MCF 10A (cell line): ENCODE measurements at places on chromosomes 11 and 22. TPM values are rescaled to one million over a fixed set of nuclear protein-coding genes. Genes with fewer than 3 reads are reported as not detected.

TCN1 gene
- not detected in 2 replicates for total RNA-seq

GRCh38 chr11:90493379-90493778, 270.5 kb upstream of the CHORDC1 start:
- DNase-seq = no peak

KCNQ1OT1 gene
- total RNA-seq = 1.3 and 1.7 TPM in 2 replicates

GRCh38 chr11:104339380-104339831, 175.5 kb upstream of the PDGFD start:
- no peak for DNase-seq

FGF4 gene
- total RNA-seq = not detected in 2 replicates

RTCB gene
- total RNA-seq = 93.4 and 109 TPM in 2 replicates

GRCh38 chr11:58524232-58525036, 16.5 kb upstream of the OR5B21 start:
- DNase-seq = peak; percentile 78

DNA sequence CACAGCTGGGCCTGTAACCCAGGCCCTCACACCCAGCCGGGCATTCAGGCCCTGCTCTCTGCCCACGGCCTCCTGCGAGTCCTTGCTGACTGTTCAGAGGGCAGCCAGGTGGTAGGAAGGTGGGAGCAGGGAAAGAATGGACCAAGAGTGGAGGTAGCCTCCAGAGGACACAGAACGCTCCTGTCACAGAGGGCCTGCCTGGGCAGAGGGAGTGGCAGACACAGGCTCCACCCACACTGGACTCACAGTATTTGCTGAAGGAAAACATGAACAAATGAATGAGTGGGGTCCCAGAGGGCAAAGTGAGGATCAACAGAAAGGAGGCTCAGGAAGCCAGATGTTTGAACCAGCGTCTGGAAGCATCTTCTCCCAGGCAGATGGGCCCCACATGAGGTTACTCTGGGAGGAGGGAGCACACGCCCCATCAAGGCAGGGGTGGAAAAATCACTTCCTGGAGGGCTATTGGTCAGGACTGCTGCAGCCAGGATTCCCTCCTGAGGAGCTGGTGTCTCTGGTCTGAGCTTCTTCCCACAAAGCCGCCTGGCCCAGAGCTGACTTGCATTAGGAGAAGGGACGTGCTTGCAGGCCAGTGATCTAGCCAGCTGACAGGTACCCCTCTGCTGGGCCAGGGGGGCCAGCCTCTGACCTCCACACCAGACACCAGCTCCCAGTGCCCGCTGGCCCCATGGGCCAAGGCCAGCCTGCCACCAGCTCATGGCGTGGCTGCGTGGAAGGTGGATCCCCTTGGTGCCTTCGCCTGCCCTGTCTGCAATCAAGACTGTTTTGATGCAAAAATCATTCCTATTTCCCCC, 84.0 kb downstream of the THAP12 start:
- no peak for DNase-seq

CKAP5 gene
- total RNA-seq = 170 and 193 TPM in 2 replicates

OR4A16 gene
- total RNA-seq = not detected in 2 replicates

- no peak for DNase-seq
Measured at GRCh38 chr11:64259533-64260067, 8.3 kb downstream of the PLCB3 start.

GRCh38 chr11:116301141-116301540, 471.6 kb downstream of the BUD13 start:
- no peak for DNase-seq

GRCh38 chr11:7512525-7513233, 1.1 kb upstream of the PPFIBP2 start:
- no peak for DNase-seq

DNA sequence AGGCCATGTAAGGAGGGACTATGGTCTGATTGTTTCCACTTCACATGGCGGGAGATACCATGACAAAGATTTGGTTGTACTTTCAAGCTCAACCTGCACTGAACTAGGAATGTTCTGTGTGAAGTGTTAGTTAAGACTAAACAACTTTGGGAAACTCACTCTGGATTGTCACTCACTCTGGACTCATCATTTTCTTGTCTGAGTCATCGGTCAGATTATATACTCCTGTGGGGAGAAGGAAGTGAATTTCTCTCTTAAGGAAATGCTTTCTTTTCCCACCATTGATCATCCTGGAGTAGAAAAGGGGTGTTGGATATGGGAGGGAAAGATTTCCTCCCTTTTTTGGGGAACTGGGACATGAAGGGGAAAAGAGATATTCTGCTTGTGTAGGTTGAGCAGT, 26.9 kb upstream of the CAT start:
- no peak for DNase-seq

MS4A4A gene
- total RNA-seq = not detected in 2 replicates

DNA sequence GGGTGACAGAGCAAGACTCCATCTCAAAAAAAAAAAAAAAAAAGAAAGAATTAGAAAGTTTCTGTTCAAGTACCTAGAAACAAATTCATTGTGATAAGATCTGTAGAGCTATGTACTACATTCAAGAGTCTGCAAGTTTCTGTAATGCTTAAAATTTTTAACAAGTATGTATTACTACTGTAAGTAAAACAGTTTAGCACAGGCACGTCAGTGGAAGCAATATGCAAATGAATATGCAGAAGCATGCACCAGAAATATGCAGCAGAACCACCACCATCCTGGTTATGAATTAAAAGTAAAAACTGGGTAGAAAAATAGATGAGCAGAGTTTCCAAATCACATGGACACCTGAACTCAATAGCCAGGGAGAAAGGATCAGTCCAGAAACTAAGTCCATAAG, 19.3 kb downstream of the SBF2 start:
- no peak for DNase-seq

DNA sequence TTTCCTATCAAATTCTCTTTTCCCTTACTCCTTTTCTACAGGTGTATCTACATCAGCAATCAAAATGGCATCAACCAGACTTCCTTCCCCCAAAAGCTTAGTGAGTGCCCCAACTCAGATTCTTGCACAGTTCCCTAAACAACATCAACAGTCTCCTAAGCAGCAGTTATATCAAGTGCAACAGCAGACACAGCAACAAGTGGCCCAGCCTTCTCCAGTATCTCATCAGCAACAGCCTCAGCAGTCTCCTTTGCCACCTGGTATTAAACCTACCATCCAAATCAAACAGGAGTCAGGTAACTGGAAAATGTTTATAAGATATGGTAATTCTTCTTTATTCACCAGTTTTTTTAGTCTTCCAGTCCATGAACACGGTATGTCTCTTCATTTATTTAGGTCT, 51.4 kb downstream of the EMSY start:
- no peak for DNase-seq

UPK2 gene
- total RNA-seq = not detected in 2 replicates

DNA sequence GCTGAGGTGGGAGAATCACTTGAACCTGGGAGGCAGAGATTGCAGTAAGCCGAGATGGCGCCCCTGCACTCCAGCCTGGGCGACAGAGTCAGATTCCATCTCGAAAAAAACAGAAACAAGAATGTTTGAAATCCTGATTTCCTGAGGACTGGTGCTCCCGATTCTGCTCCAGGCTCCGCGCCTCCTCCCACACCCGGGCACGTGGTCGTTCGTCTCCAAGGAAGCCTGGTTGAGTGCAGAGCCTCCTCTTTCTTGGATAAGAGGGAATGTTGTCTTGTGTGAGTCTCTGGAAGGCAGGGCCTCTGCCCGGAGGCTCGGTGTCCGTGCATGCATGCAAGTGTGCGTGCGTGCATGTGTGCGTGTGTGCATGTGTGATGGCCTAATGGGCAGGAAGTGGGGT, 30.1 kb downstream of the BRSK2 start:
- DNase-seq = no peak

DNA sequence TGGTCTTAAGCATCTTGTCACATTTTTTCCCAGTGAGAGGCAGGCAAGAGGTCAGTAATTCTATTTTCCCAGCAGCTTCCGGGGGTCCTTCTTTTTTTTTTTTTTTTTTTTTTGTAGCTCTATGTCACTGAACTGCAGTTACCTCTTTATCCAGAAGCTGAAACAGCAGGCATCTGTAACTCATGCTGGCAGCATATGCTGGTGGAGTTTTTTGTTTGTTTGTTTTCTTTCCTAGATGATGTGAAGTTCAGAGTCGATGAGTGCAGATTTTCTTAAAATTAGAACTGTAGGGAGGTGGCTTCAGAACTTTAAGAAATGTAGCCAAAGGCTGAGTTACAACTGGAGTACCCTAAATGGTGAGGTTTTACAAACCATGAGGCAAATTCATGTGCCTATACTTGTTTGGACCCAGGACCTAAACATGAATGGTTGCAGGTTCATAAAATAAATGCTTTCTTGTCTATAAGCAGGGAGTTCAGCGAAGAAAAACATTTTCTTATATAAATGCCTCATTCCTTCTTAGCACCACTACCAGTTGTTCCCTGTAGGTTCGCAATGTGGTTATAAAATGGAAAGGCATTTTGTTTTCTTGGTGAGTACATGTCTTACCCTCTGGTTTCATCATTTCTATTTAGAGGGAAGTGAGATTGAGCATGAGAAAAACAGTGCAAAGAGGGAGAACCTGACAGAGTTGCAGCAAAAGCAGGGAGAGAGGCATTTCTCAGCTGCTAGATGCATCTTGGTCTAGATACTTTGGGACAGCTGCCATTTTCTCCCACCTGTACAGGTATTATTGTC, 84.0 kb downstream of the TRIM44 start:
- DNase-seq = no peak

DNA sequence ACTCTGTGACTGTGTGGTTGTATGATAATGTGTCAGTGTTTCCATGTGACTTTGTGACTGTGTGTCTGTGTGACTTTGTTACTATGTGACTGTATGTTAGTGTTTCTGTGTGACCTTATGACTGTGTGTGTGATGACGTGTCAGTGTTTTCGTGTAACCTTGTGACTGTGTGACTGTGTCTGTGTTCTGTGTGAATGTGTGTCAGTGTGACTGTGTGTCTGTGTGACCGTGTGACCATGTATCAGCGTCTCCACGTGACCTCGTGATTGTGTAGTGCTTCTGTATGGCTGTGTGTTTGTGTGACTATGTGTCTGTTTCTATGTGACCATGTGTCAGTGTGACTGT, 9.5 kb upstream of the PKNOX2 start:
- DNase-seq = no peak

DNA sequence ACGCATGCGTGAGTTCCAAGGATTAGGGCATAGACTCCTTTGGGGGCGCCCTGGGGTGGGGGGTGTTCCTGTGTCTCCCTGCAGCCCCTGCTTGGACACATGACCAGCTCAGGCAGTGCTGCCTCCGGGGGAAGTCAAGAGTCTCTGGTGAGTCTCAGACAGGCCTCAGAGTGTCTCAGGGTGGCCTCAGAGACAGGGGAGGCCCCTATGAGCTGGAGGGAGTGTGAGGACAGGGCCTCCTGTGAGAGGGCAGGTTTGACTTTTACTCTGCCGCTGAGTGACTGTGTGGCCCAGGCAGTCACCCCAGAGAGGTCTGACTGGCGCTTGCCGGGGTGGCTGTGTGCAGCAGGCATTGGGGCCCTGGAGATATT, 41.2 kb upstream of the KCNQ1OT1 start:
- DNase-seq = no peak

FGF3 gene
- total RNA-seq = not detected in 2 replicates

- DNase-seq = peak; percentile 33
Measured at GRCh38 chr22:47340851-47341436, 578.5 kb downstream of the TBC1D22A start.

CDHR5 gene
- total RNA-seq = not detected in 2 replicates

- no peak for DNase-seq
Measured at GRCh38 chr11:67432655-67433349, 4.5 kb downstream of the RPS6KB2 start.

DNA sequence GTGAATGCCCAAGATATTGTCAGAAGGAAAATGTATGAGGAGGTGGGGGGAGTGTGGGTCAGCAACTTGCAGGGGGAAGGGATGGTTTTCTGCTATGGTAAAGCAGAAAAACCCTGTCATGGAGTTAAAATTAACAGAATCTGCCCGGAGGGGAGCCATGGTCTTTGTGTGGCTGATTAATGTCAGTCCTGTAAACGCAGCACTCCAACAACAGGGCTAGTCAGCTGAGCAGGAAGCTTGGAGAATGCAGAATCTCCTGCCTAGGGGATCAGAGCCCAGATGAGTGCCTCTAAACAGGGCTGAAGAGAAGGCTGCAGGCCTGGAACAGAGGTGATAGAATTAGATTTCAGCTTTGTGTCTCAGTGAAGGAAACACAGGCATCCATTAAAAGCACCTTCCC, 140.9 kb upstream of the MTNR1B start:
- DNase-seq = no peak

GRCh38 chr22:24697621-24698082, 76.9 kb downstream of the PIWIL3 start:
- DNase-seq = no peak

GRCh38 chr11:130330101-130330684, 15.5 kb upstream of the ZBTB44 start:
- DNase-seq = no peak

TECTA gene
- total RNA-seq = 0.27 and 0.30 TPM in 2 replicates

DNA sequence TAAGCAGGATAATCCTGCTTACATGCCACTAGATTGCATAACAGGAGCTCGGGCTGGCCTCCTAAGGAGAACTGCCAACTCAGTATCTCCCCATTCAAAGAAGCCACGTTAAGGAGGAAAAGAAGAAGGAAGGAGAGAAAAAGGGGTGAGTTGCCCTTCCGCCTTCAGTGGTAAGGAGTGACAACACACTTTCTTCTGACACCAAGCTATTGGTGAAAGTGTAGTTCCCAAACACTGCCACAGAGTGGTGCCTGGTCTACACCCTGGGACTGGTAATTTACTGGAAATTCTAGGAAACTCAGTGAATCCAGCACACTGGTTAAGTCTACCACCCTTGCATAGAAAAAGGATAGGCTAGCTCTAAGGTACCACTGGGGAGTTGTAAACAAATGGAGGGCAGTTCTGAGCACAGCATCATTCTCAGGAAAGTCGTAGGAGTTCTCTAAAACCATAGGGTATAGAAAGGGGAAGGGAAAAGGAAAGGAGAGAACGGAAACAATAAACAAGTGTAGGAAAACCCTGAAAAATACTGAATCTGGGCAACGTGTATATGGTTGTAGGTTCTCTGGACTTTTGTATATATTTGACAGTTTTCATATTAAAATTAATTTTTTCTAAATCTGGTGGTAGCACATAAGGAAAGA, 58.2 kb downstream of the RRAS2 start:
- DNase-seq = peak; percentile 75

ALDH3B1 gene
- 37.2 and 50.1 TPM in 2 replicates for total RNA-seq

GRCh38 chr11:130076778-130077481, 7.2 kb downstream of the APLP2 start:
- no peak for DNase-seq

- no peak for DNase-seq
Measured at GRCh38 chr22:38740754-38741153, 15.0 kb downstream of the SUN2 start.

PPP1R14B gene
- 583 and 684 TPM in 2 replicates for total RNA-seq

BTG4 gene
- total RNA-seq = not detected in 2 replicates

DNA sequence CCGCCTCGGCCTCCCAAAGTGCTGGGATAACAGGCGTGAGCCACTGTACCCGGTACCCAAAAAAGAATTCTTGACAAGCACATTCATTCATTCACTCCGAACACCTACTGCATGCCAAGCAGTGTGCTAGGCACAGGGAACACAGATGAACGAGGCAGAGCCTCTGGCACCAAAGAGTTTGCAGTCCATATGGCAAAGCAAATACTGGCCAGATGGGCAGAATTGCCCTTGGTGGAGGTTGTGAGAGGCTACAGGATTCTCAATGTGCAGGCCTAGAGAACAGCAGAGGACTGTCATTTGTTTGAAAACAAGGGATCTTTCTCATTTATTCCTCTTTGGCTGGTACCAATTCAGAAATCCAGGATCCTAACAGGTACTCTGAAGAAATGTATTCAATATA, 27.5 kb upstream of the MTCH2 start:
- no peak for DNase-seq
